ENCODE measurements at places on chromosomes 1 and 21.

GRCh38 chr1:241611063-241611462, 29.1 kb downstream of the CHML start:
- no peak for DNase-seq

DNA sequence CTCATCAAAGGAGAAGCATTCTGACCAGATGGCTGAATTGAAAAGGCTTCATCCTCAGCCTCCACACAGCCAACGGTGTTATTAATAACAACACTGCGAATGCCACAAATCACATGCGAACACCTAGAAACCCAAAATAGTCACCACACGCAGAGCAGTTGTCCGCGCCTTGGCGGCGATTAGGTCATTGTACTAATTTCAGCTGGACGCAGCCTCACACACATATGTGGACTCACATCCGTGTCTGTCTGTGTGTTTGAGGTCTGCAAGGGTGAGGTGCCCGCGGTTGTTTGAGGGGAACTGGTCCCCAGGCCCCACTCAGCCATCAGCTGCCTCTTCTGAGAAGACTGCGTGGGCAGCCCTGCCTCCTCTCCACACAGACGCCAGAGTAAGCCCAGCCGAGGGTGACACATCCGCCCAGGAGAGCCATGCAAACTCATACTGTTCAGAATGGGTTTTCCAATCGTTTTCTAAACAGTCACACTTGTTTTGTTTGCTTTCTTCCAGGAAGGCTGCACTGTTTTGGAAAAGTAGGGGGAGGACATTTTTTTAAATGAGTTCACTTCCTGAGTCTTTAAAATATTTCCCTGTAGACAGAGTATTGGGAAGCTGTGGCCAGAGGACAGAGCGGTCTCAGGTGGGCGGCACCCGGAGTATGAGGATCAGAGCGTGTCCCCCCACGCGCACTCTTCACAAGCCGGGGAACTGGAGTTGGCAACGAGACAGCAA, 53.4 kb downstream of the TOMM20 start:
- DNase-seq = no peak

GRCh38 chr1:46529031-46529630, 22.3 kb downstream of the KNCN start:
- no peak for DNase-seq

GRCh38 chr1:54671985-54672608, 30.5 kb downstream of the MROH7 start:
- peak; percentile 9 for DNase-seq

GRCh38 chr1:67031121-67031858, 22.7 kb downstream of the SLC35D1 start:
- no peak for DNase-seq

DNA sequence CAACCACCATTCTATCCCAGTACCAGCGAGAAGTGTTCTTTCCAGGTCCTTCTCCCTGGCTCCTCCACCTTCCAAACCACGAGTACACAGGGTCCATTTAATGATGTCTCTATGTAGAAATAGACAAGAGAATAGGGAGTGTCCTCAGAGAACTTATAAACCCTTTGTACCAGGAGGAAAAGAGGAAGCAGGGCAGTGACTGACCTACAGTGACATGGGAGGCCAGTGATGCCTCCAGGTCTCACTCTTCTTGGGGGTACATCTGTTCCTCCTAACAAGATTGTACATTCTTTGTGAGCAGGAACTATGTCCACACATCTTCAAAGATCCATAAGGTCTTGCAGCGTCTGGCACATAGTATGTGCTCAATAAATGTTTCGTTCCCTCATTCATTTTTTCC, 18.7 kb upstream of the FMOD start:
- DNase-seq = no peak

DNA sequence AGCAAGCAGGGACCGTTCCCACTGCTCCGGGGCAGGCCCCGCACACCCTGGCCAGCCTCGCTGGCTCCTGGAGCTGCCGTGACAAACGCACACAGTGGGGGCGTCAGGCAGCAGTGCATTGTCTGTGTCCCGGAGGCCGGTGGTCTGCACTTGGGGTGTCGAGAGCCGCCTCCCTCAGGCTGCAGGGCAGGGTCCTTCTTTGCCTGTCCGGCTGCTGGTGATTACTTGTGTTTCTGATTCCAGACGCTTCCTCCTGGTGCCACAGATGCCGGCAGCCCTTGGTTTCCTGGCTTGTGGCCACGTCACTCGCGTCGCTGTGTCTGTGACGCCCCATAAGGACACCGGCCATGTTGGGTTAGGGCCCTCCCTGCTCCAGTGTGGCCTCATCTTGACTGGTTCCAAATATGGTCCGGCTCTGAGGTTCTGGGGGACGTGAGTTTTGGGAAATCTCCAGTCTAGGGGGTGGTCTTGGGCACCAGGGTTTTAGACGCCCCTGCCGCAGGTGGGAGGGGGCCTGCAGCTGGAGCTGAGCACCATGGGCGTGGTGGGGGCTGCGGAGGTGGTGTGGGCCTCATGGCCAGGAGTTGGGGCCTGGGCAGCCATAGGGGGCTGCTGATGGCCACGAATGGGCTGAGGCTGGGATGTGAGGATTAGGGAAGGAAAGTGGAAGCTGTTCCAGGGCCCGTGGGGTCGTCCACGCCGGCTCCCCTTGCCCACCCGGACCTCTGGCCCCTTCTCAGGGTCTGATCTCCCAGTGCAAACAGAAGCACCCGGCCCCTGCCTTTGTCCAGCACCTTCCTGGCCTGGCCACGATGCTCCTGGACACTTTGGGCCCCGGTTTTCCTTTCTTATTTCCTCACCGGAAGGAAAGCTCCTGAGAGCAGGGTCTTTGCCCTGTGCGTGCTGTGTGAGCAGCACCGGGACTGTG, 41.0 kb downstream of the SLX9 start:
- DNase-seq = no peak

GRCh38 chr1:215665215-215665614, 98.1 kb downstream of the KCTD3 start:
- DNase-seq = no peak

DNA sequence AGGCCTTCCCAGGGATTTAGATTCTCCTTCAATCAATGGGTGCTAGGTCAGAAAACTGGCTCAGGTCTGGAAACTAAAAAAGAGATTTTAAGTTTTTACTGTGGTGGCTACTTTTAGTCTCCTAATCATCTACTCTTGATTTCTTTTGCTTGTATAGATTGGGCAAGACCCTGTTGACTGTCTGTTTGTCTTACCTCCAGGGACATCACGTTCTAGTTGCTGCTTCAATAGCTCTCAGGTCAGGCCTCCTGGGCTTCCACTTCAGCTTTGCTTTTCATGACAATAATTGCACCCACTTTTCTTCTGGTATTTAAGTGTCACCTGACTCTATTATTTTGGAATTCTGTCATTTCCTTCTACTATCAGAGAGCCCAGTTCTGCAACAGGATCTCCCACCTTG, 28.5 kb upstream of the CREG1 start:
- no peak for DNase-seq

DNA sequence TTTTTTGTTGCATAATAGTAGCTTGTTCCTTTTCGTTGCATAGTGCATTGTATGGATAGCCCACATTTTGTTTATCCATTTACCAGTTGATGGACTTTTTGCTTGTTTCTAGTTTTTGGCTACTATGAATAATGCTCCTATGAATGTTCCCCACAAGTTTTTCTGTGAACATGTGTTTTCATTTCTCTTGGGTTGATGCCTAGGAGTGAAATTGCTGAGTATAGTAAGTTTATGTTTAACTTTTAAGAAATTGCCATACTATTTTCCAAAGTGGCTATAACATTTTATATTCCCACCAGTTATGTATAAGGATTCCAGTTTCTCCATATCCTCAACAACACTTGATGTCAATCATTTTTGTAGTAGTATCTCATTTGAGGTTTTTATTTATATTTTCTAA, 84.8 kb upstream of the CACYBP start:
- no peak for DNase-seq

- DNase-seq = no peak
These were observed 936 bp downstream of the PAQR6 start for GRCh38 chr1:156246781-156247459.

- DNase-seq = no peak
These were observed 26.9 kb upstream of the SYNC start for GRCh38 chr1:32729254-32730046.

GRCh38 chr21:18023157-18023556, 204.0 kb upstream of the C21orf91 start:
- no peak for DNase-seq

GRCh38 chr1:28437264-28437923, 67.9 kb downstream of the PHACTR4 start:
- DNase-seq = no peak

DNA sequence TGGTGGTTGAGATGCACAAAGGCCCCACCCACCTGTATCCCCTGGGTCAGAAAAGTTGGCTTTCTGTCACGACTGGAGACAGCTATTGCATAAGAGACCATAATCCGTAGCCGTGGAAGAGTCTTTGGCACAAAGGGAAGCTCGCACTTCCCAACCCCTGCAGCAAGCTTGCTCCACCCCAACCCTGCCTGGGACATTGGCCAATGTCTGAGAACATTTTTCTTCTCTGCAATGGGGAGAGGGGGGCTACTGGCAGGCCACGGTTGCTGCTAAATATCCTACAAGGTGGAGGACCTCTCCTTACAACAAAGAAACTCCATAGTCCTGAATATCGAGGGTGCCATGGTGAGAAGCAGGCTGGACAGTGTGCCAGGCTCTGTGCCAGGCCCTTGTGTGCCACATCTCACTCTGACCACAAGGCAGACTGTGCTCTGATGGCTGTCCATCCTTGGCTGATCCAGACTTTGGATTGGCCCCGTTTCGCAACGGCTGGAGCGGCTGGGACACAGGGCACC, 104.1 kb downstream of the CSMD2 start:
- DNase-seq = no peak

GRCh38 chr1:165629848-165630628, 996 bp upstream of the MGST3 start:
- peak; percentile 58 for DNase-seq

DNA sequence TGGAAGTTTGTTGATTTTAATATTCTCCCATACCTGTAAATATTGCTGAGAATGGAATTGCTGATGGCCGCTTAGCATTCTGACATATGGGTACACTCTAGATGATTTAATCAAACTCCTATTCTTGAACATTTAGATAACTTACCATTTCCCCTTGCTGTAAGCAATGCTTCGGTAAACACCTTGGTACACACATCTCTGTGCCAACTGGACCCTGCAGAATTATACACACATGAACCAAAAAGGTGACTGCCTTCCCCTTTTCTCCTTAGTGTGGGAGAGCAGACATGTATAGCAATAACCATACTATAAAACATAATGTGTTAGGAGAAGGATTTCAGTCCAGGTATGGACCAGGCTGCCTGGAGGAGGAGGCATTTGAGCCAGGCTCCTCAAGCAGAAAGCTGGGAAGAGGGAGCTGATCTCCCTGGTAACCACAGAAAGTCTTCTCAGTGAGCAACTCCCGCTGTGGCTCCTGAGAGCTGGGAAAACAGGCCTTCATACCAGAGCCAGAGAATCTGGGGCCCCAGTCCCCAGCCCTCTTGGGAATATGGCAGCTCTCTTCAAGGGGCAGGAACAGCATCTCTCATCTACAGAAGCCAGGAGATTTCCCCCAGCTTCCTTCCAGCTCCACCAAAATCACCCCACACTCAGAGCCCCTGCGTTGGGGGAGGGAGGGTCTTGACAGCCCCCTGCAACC, 33.9 kb upstream of the CSF1 start:
- DNase-seq = no peak

- DNase-seq = no peak
These were observed 10.4 kb downstream of the DTL start for GRCh38 chr1:212045981-212046380.

GRCh38 chr1:151135433-151136385, 10.7 kb downstream of the SEMA6C start:
- DNase-seq = no peak

DNA sequence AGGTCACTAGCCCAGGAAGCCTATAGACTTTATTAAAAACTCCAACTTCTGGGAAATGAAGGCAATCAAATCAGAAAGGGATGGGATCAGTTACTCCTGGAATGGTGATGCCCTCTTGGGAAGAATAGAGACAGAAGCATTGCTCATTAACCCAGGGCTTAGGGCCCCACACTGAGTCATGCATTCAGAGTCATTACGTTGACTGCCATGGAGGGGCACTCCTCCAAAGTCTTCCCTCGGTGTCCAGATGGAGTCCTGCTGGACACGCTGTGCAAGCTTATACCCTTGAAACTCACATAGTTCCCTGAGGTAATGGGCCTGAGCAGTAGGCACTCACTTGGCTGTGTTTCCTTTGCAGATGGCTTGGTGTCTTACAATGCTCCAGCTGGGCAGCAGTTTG, 35.2 kb upstream of the HSD17B7 start:
- no peak for DNase-seq

DNA sequence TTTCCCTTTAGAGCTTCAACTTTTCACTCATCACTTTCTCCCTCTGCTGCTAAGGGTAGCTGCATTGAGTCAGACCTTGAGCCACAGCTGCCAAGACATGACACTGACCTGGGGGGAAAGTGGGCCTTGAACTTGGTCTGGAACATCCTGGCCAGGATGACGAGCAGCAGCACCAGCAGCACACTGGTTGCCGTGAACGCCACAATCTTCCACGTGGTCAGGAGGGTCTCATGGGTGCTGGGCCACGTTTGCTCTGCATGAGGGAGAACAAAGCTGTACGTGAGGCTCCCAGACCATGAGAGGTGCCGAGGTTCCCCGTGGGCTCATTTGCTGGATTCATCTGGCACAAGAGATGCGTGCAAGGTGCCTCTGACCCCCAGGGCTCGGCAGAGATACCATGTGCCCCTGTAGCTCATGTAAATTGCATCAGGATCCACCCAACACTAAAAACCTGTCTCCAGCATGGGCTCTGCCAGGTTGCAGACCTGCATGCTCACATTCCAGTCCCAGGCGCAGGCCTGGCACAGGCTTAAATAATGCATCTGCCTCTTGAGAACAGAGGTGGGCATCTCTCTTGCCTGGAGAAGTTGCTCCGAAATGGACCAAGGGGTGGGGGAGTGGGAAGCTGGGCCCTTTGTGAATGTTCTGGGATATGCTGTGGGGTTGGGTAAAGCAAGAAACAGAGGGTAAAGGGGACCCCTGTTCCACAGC, 84.6 kb upstream of the TLR5 start:
- DNase-seq = no peak

GRCh38 chr1:119139857-119140176, 636 bp downstream of the WARS2 start:
- DNase-seq = no peak

DNA sequence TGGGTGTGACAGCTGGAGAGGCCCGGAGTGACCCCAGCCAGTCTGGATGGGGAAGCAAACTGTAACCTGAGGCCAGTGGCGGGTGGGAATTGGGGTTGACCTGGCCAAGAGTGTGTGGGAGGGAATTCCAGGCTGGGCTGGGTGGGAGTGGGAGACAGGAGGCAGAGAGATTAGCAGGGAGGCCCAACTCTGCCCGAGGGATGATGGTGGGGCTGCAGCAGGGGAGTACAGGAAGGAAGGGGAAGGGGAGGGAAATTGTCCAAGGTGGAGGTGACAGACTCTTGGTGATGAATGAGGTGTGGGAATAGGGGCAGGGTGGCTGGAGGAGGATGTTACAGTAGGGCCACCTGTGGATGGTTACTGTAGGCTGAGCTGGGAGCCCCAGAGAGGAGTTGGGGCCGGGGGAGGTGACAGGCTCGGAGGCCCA, 40.4 kb downstream of the HUNK start:
- no peak for DNase-seq

DNA sequence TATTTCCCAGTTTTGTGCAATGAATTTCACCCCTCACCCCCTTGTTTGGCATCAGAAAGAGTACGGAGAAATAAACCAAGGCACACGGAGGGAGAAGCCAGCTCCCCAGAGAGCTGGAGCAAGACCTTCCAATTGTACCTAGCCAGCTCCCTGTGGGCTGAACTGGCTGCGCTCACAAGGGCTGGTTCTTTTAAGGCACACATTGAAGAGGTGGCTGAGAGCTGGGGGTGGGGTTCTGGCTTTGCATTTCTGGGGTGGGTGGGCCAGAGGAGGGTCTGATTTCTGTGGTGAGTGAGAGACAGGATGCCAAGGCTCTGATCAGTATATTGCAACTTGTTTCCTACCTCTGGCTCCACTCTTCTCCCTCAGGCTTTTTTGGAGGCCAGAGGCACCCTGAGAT, 39.5 kb upstream of the NFASC start:
- no peak for DNase-seq
